Psoas muscle (tissue), 8 donors: ENCODE measurements at places on chromosomes 2 and 18.

- DNase-seq = no peak
Observed at GRCh38 chr2:48265169-48266030, 264.6 kb upstream of the STON1 start.

DNA sequence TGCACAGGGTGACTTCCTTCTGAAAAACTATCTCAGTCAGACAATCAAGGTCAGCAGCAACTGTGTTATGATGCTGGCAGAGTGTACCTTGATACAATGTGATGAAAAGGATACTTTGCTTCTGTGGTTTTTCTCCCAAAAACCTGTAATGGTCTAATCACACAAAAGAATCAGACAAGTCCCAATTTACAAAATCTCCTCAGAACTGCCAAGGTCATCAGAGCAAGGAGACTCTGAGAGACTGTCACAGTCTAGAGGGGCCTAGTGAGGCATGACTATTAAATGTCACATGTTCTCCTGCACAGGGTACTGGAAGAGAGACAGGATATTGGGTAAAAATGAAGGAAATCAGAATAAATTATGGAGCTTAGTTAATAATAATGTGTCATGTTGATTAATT is 185.4 kb downstream of the ST6GAL2 start:
- DNase-seq = no peak

DNA sequence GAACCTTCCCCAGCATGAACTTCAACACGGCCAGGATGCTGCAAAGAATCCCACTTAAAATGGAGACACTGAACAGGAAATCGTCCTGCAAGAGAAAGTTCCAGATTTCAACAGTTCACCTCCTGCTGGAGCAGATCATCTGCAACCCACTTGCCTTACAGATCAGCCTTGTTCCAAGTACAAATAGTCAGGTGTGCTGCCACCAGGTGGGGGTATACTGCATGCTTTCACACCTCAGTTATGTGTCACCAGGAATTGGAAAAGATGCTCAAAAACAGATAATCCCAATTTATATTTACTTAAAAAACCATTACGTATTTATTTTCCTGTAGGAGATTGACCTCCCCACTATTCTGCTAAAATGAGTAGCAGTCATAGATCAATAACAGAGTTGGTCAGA is 212.3 kb downstream of the MGAT5 start:
- no peak for DNase-seq

DNA sequence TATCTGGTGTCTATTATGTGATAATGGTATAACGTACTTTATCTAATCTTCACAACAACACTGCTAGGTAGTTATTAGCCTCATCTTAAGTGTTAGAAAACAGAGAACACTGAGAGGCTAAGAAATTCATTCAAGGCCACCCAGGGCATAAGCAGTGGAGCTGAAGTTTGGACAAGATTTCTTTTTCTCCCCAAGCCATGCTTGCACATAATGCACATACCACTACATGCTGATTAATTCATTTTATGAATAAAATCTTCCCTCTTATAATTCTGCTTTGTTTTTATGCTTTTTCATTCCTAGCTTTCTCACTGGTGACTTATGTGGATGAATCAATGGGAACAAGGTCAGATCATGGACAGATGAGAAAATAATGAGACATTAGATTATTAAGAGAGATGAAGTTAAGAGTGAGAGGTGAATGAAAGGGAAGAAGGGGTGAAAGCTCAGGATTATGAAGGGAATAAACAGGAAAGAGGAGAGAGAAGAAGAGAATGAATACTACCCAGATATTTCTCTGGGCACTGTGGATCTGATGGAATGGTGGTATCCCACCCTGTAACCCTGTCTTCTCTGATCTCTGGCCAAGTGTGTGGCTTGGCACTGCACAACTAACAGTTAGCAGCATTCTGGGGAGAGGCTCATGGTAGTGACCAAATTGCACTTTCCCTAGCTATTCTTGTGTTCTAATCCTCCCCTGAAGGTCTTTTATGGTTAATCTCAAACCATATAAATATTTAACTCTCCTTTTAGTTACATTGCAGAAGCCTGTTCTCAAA is 17.7 kb upstream of the GALNT3 start:
- no peak for DNase-seq

- peak; percentile 81 for DNase-seq
Observed at GRCh38 chr2:67670747-67671183, 273.6 kb downstream of the ETAA1 start.

- no peak for DNase-seq
Observed at GRCh38 chr2:155190342-155190741, 491.8 kb downstream of the KCNJ3 start.

DNA sequence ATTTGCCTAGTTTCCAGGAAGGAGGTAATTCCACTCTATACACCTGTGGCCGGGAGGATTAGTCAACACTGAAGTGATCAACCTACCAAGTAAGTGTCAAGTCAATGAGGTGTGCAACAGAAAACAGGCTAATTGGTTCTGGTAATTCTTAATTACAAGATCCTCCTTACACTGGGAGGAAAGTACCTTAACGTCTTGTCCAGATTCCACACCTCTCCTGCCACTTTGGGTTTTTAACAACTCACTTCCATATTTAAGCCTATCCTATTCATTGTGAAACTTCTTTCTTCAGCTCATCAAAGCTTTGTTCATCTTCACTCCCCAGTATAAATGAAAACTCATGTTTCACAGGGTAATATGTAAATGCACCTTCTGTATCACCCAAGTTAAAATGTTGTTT is 22.0 kb upstream of the MAP4K4 start:
- DNase-seq = no peak

GRCh38 chr2:217326238-217327022 is 466.6 kb upstream of the TNP1 start:
- no peak for DNase-seq

DNA sequence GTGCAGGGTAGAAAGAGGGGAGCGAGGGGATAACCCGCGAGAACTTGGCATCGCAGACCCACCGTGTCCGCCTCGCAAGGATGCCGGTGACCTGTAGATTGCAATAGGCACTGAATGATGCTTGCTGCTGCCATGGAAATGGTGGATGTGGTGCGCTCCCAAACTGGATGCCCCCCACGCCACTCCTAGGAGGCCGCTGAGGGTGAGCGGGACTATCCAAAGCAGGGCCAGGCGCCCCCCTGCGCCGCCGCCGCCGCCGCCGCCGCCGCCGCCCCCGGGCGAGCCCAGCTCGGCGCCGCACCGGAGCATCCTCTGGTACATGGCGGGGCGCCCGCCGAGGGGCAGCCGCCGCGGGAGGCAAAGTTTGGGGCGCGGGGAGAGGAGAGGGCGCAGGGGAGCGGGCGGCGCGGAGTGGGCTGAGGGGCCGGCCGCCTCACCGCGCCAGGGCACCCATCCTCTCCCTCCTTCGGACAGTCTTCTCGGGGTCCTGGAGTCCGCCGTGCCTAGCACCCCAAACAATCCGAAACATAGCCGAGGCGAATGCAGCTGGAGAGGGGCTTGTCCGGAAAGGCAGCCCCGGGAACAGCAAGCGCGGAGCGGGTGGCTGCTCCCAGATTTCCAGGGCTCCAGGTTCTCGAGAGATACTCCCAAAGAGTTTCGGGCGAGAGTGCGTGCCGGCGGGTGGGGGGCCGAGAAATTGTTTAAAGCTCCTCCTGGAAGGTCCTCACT is 685.1 kb downstream of the NRXN1 start:
- DNase-seq = no peak

DNA sequence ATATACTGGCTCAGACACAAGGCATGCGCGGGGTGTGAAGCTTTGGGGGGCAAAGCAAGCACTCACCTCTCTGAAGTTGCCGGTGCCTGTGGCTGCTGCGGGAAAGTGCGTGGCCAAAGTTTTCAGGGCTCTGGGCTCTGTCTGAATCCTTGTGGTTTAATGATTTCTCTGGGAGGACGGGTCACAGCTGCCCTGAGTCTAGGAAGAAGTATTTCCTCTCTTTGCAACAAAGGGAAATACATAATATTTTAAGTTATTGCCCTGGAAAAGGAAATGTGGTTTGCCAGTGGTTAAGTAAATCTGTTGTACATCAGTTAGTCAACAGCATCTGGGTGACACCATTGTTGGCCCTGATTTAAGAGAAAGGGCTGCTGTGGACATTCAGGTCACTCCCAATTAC is 56.7 kb upstream of the ZDBF2 start:
- no peak for DNase-seq

- no peak for DNase-seq
Observed at GRCh38 chr2:162072181-162072702, 1.8 kb downstream of the DPP4 start.

GRCh38 chr2:6635296-6635695 is 230.4 kb downstream of the CMPK2 start:
- DNase-seq = no peak

DNA sequence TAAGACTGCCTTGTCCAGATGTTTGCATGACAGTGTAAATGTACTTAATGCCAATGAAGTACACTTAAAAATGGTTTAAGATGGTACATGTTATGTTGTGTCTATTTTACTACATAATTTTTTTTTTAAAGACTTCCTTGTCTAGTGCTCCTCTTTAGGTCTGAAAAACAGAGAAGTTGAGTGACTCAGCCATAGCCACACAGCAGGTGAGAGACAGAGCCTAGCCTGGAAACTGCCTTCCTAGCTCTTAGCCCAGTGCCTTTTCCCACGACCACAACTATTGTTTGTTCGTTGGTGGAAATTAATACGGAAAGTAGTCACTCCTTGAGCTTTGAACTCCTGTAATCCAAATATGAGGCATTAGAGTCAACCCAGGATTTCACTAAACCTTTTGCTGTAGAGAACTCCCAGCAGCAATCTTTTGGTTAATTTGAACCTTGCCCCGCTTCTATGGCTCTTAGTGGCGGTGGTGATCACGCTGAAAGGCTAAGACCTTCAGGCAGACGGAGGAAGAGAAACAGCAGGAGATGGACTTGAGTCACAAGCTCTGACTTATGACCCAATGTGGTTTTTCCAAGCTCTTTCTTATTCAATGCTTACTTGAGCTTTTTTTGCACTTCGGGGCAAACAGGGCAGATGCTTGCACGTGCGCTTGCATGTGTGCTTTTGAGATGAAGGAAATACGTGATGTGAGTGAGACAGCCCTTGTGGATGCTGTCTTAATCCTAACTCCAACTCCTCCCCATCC is 21.2 kb downstream of the TRIB2 start:
- no peak for DNase-seq

- DNase-seq = no peak
Observed at GRCh38 chr18:68267583-68267982, 447.3 kb downstream of the TMX3 start.

DNA sequence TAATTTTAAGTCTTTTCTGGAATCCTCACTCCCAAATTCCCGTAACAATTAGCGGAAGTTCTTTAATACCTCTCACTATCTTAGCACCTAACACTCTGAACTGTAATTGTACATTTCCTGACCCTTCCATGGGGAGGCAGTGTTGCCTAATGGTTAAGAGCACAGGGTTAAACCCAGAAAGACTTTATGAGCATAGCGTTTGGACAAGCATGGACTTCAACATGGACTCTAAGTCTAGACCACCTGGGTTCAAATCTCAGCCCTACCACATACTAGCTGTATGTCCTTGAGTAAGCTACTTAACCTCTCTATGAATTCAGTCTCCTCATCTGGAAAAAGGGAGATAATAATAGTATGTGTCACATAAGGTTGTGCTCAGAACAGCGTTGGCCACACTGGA is 13.0 kb downstream of the ANTXR1 start:
- no peak for DNase-seq

GRCh38 chr2:25349397-25349796 is 7.7 kb upstream of the DNMT3A start:
- DNase-seq = peak; percentile 55

- DNase-seq = peak; percentile 44
Observed at GRCh38 chr2:71560638-71561011, 107.3 kb downstream of the DYSF start.

- DNase-seq = no peak
Observed at GRCh38 chr2:65129286-65129825, 550 bp downstream of the RAB1A start.

GRCh38 chr2:215921895-215922294 is 91.5 kb downstream of the MREG start:
- DNase-seq = no peak

- DNase-seq = no peak
Observed at GRCh38 chr2:127523269-127523939, 2.9 kb downstream of the IWS1 start.

DNA sequence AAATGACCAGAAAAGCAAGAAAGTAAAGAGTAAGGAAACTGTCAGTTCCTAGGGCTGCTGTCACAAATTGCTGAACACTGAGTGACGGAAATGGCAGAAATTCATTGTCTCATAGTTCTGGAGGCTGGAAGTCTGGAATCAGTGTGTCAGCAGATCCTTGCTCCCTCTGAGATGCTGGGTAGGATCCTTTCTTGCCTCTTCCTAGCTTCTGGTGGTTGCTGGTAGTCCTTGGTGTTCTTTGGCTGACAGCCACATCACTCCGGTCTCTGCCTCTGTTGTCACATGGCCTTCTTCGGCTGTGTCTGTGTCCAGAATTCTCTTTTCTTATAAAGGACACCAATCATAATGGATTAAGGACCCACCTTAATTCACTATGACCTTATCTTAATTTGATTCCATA is 21.9 kb downstream of the PLEKHB2 start:
- DNase-seq = no peak

- DNase-seq = no peak
Observed at GRCh38 chr2:193869564-193869963, 1674.8 kb upstream of the TMEFF2 start.

DNA sequence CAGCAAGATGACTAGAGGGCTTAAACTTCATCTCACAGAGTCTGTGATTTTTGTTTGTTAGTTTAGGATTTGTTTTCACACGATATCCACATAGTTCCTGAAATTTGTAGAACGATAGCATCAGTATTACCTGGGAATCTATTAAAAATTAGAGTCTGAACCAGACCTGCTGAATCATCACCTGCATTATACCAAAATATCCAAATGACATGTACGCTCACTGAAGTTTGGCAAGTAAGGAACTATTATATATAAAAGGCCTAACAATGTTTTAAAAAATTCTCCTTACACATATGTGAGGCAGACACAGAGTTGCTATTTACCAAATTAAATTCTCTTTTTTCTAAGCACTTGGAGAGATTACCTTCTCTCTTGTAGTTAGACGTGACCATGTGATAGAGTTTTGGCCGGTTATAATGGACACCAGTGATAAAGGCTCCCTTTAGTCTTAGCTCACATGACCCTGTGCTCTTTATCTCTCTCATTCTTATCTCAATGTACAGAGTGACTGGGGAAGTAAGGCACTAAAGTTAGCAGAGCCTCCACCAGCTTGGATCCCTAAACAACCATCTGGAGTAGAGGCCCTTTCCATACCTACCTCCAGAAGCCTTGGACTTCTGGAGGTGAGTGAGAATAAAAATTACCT is 363.1 kb downstream of the DSC3 start:
- no peak for DNase-seq
